ENCODE measurements at places on chromosomes 1 and 21. TPM values are rescaled to one million over a fixed set of nuclear protein-coding genes. Genes with fewer than 3 reads are reported as not detected.

- DNase-seq: no peak
Observed at GRCh38 chr1:153399401-153400055, 8.7 kb upstream of the S100A8 start.

GRCh38 chr1:230426246-230427093 lies at the start of gene PGBD5:
Gene PGBD5, minus strand, starts transcription at chr1:230426332. Its CDS starts 404 bp downstream, at chr1:230425928.
- DNase-seq: peak; percentile 79

DNA sequence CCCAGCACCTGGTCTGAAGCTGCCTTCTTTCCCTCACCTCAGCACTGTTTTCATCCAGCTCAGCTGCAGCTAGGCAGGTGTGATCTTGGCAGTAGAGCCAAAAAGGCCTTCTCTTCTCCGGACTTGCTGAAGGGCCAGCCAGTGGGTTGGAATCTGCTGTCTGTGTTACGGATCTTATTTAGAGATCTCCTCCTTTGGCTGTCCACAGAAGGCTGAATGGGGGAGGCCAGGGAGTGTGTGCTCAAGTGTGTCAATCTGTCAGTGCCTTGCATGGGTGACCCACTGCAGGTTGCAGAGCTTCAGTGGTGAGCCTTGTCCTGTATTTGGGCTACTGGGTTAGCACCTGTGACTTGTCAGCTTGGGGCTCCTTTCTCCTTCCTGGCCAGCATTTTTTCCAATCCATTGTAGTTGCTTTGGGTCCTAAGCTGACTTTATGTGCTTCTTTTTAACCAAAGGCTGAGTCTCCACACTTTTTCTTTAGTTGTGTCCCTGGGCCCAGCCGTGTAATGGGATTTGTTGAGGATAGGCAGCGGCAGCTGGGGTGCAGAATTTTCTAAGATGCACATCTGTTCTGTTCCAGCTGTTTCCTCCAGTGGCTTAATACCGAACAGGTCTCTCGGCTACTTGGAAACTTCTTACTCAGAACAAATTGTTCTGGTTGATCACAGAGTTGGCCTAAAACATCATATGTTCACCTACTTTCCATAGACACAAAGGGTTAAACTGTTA lies 126.8 kb downstream of the PEX14 start:
- no peak for DNase-seq

GRCh38 chr1:2948001-2948750 lies 73.1 kb upstream of the ACTRT2 start:
- DNase-seq: no peak

The GUCA2A gene
- not detected for total RNA-seq

GRCh38 chr1:1203561-1204424 lies 2.6 kb downstream of the TNFRSF18 start:
- DNase-seq: no peak

GRCh38 chr1:247118946-247119446 lies 14.8 kb upstream of the ZNF669 start:
- DNase-seq: no peak

The RASAL2 gene
- total RNA-seq: 41.7 TPM

The LDLRAD1 gene
- 0.81 TPM for total RNA-seq

GRCh38 chr1:20698195-20698910 lies 19.5 kb downstream of the KIF17 start:
- DNase-seq: no peak

The VSIG8 gene
- 0.43 TPM for total RNA-seq

GRCh38 chr1:63454269-63454668 lies 68.8 kb downstream of the ITGB3BP start:
- no peak for DNase-seq

GRCh38 chr1:119660253-119661083 lies 12.4 kb upstream of the ZNF697 start:
- no peak for DNase-seq

- no peak for DNase-seq
Observed at GRCh38 chr1:3173381-3173980, 104.5 kb downstream of the PRDM16 start.

All from testis (tissue), 5 donors.